Mononuclear cell (primary cell): ENCODE measurements at places on chromosomes 7 and 10. TPM values are rescaled to one million over a fixed set of nuclear protein-coding genes. Genes with fewer than 3 reads are reported as not detected.

Gene HOXA1
- 0.42 TPM for total RNA-seq

Gene C10orf143
- total RNA-seq = 1.8 TPM

Gene URGCP
- total RNA-seq = 19.2 TPM

Gene IGFBP3
- 6.7 TPM for total RNA-seq

Gene CCDC126
- total RNA-seq = 32.5 TPM
